ENCODE measurements at places on chromosomes 6 and 20.

GRCh38 chr20:39873286-39873685, 815.8 kb downstream of the MAFB start:
- no peak for DNase-seq

GRCh38 chr6:53432318-53433161, 83.8 kb upstream of the ELOVL5 start:
- DNase-seq = peak; percentile 92

GRCh38 chr6:100393493-100393892, 71.2 kb downstream of the SIM1 start:
- no peak for DNase-seq

GRCh38 chr6:159639721-159640120, 53.3 kb downstream of the SOD2 start:
- no peak for DNase-seq

DNA sequence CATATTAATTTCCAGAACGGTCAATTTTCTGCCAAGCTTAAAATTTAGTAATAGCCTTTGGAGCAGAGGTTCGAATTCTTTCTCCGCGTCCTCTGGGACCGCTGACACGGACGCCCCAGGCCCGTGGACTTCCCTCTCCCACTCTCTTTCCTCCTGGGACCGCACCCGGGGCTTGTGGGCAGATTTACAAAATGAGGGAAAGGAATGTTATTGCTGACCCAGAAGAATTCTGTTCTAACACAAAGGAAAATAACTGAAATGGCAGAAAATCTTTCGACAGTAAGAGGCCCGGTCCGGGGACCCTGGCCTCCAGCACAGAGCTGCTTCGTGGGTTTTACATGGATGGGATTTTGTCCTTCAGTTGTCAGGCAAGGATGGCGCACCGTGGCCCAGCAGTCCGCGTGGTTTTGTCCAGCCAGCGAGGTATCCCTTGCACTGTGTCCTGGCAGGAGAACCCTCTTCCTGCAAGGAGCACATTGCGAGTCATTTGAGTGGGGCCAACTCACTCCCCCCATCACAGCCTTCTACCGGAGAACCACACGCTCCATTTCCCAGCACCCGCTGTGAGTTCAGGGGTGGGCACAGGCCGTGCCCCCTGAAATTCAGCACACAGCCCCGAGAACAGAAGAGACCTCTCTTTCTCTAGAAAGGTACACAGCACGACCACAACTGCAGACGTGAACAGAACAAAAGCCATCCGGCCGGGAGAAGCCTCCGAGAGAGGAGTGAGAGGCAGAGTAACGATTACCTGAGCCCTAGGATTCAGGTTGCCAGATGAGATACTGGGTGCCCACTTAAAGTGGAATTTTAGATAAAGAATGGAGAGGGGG, 106.0 kb upstream of the AFDN start:
- DNase-seq = no peak

DNA sequence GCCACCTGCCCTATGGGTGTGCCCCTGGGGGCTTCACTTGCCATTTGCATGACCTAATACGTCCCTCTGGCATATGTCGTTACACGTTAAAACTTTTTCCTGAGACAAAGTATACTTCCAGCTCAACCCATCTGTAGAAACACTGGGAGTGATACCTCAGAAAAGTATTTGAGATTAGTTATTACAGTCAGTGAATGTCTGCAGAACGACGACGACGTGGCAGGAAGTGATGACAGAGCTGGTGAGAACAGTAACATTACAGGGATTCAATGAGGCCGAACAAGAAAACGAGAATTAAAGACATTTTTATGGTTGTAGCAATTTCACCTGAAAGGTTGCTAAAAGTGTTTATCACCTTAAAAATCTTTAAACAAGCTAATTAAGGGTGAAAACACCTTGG, 40.2 kb downstream of the SASH1 start:
- peak; percentile 19 for DNase-seq

- DNase-seq = no peak
Measured at GRCh38 chr6:53723331-53723730, 57.8 kb upstream of the KLHL31 start.

- DNase-seq = no peak
Measured at GRCh38 chr6:37636116-37636515, 61.6 kb downstream of the MDGA1 start.

GRCh38 chr20:63958964-63959698, 2.9 kb upstream of the UCKL1 start:
- no peak for DNase-seq

- DNase-seq = peak; percentile 87
Measured at GRCh38 chr6:5260661-5261544, at the start of the genes FARS2 and LYRM4. TSS of gene FARS2 (plus strand) at chr6:5261513. TSS of gene LYRM4 (minus strand) at chr6:5260950. CDS start at chr6:5260733, 217 bp downstream.

- DNase-seq = no peak
Measured at GRCh38 chr6:30970946-30971345, 12.6 kb upstream of the MUC21 start.

DNA sequence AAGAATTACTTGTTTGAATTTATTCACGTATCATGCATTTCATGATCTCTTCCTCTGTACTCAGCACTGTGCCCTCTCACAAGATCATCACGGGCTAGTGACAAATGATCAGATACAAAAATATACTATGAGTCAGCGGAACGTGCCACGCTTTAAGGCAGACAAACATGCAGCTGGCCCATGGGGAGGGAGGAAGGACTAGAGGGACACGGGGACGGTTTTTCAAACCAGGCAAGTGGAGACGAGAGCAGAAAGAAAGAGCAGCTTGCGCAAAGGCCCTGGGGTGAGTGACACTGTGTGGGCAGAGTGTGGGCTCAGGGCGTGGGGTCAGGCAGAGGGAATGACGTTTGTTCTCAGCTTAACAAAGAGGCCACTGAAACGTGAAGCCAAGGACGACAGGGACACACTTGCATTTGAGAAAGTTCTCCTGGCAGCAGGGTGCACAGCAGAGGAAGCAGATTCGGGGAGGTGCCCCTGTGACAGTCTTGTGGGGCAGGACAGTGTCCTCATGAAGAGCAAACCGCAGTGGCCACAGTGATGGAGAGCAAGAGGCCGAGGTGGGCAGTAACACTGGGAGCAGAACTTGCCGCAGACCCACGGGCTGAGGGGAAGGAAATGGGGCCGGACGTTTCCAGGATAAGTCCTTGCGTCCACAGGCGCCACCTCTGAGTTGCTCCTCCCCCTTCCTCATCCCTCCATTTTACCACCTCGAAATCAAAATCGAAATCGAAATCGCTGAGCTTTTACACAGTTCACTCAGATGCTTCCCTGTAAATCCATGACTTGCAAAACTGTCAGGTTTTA, 6.9 kb upstream of the RPS6KA2 start:
- peak; percentile 44 for DNase-seq

- DNase-seq = no peak
Measured at GRCh38 chr20:59645271-59645670, 40.9 kb downstream of the PHACTR3 start.

DNA sequence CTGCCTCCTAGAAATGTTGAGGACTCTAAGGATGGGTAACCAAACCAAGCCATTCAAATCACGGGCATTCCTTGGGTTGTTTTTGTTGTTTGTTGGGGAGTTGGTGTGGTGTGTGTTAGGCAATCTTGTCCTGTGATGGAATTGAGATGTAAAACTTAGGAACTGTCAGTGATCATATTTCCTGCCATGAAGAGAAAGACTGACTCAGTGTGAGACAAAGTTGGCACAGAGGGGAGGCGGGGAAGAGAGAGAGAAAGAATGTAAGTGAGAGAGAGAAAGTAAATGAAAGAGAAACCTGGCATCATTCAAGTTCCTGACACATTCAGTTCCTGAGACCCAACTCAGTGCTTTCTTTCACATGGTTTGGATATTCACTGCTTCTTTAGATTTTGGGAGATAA, 21.6 kb upstream of the FBXO30 start:
- DNase-seq = no peak

- no peak for DNase-seq
Measured at GRCh38 chr6:131197716-131198115, 62.4 kb downstream of the AKAP7 start.

DNA sequence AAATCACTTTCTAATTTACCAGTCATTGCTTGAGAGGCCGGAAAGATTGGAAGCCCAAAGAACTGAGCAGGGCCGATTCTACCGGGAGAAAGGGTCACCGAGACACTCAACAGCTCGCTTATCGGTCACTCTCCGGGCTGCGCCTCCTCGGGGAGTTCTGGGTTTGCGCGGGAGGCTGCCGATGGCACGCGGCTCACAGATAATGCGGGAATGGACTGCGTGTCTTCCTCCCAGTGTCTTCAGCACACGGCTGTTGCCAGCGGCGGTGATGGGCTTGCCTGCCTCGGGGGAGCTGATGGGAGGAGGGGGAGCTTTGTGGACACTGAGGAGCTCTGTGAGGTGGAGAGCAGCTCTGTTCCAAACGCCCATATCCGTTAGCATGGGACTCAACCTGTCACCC, 314.6 kb downstream of the CDH4 start:
- DNase-seq = no peak

DNA sequence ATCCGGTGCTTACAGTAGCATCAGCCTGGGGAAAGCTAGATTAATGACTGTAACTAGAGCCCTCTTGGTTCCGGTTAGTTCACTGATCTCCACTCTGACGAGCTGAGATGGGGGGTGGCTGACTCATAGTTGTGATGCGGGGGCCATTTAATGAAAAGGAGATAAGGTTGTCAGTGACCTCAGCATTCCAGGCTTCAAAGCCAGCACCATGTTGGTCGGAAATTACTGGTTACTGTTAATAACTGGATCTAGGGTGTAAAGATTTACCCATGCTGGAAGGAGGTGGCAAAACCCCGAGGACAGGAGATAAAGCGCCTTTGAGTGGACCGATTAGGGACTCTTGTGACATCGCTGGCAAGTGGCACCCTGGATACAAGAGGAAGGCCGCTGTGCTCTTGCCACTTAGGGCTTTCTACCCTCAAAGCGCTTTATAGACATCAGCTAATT, 21.1 kb downstream of the FOXC1 start:
- no peak for DNase-seq

- no peak for DNase-seq
Measured at GRCh38 chr6:154766288-154766687, 33.1 kb downstream of the SCAF8 start.

DNA sequence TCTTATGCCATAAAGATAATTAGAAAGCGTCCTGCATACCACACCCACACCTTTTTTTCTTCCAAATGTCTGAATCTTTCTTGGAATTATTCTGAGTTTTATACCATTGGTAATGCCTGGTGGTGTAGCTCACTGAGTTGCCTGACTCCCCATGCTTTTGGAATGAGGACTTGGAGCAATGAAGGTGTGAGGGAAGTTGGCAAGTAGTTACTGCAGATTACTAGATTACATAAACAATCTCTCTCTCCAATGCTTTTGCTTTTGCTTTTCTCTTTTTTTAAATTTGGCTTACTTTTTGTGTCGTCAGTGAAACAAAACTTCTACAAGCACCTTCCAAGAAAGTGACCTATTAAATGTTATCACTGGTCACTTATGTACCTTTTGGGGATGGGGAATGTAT, 406.1 kb upstream of the SOX4 start:
- DNase-seq = no peak

All from CD14-positive monocyte (primary cell).